Pancreas (tissue), 10 donors: ENCODE measurements at places on chromosomes 5 and 9. TPM values are rescaled to one million over a fixed set of nuclear protein-coding genes. Genes with fewer than 3 reads are reported as not detected.

The SNCAIP gene
- polyA plus RNA-seq, result 0.49 TPM

DNA sequence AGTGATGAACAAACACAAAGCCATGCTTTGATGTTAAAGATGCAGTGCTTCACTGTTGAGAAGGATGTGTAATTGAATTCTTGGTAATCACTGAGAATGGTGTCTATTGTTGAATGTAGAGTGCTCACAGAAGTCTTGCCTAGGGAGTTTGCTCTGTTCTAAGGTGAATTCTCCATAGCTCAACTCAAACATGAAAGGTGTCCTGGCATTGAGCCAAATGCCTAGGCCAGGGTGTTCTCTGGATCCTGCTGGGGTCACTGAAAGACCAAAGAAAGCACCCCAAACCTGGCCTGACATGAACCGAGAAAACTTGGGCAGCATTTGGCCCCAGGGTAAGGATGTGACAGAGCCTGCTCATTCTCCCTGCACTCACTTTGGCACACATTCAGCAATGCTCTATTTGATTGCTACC is 217.3 kb downstream of the ARL15 start:
- H3K4me3 ChIP-seq, result no peak overlapping the region
- H3K27me3 ChIP-seq, result no peaks in the 10 kb centered on the region
- no peak for DNase-seq
- H3K36me3 ChIP-seq, result no peaks in the 10 kb centered on the region
- H3K4me1 ChIP-seq, result no peaks in the 10 kb centered on the region
- no peak overlapping the region for H3K27ac ChIP-seq

DNA sequence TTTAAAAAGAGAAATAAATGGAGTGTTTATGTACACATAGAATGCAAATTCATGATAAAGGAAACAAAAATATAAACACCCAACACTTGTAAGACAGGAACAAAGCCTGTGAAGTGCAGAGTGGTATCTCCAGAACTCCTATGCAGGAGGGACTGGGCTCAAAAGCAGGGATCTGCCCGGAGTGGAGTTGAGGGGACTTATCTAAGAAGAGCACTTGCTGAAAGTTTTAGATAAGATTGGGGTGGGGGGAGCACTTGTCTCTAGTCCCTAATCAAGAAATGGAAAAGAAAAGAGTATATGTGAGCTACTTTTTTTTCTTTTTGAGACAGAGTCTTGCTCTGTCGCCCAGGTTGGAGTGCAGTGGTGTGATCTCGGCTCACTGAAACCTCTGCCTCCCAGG is 840.4 kb downstream of the MAT2B start:
- H3K4me1 ChIP-seq, result no peaks in the 10 kb centered on the region
- no peak overlapping the region for H3K4me3 ChIP-seq
- H3K27me3 ChIP-seq, result no peaks in the 10 kb centered on the region
- H3K27ac ChIP-seq, result no peak overlapping the region
- DNase-seq, result no peak

DNA sequence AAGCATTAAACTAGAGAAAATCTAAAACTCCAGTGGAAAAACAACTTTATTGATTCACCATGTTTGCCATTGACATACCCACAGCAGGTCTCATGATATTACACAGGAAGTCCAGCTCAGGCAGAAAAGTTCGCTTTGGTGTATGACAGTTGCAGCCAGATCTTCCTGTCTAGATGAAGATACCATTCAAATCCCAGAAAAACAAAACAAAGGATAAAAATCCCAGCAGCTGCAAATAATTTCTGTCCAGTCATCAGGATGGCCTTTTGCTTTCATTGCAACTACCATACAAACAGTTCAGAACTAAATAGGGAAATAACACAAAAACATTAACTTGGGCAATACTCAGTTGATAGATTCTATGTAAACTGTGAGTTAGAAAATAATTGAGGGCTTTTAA is 136.0 kb upstream of the NREP start:
- no peak for DNase-seq
- H3K4me1 ChIP-seq, result no peaks in the 10 kb centered on the region
- H3K4me3 ChIP-seq, result no peak overlapping the region
- no peaks in the 10 kb centered on the region for H3K27me3 ChIP-seq

- no peak overlapping the region for H3K4me3 ChIP-seq
- no peak for DNase-seq
- peaks cover 4% of the 10 kb centered on the region for H3K4me1 ChIP-seq
- no peaks in the 10 kb centered on the region for H3K27me3 ChIP-seq
Observed at GRCh38 chr9:130779153-130779855, 55.8 kb upstream of the ABL1 start.

GRCh38 chr9:95724253-95724991 is 151.1 kb upstream of the ERCC6L2 start:
- no peak overlapping the region for H3K4me3 ChIP-seq
- no peak for DNase-seq
- H3K27ac ChIP-seq, result no peak overlapping the region
- no peaks in the 10 kb centered on the region for H3K36me3 ChIP-seq

The OGN gene
- 1.4 TPM for polyA plus RNA-seq

DNA sequence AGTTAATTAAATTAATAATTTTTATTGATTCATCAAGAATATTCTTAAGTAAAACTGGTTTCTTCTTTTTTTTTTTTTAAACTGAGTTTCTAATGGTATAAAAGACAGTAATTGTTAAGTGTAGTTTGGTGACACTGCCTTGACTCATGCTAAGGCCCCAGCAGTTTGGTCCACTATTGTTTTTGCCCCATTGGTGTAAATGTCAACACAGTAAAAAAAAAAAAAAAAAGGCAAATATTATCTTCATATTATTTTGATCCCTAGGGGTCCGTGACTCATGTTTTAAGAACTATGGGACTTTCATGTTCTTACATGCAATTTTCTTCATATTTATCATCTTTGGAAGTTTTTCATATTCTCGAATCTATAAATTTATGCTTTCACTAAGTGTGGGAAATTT is 29.2 kb upstream of the JAK2 start:
- no peak overlapping the region for H3K27ac ChIP-seq
- no peaks in the 10 kb centered on the region for H3K4me1 ChIP-seq
- no peaks in the 10 kb centered on the region for H3K36me3 ChIP-seq
- no peaks in the 10 kb centered on the region for H3K27me3 ChIP-seq

DNA sequence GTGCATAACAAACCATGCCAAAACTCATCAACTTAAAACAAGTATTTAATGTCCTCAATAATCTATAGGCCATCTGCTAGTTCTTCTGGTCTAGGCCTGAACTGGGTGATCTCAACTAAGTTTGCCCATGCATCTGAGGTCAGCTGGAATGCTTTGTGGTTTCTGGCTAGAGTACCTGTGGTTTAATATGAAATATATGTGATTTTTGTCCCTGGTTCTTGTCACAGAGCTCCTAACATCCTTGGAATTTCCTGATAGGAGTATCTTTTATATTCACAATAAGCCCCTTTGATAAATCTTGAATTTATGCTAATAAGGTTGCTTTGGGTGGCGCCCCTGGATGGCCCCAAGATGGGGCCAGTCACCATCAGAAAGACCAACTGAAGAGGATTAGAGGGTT is 535.9 kb downstream of the DNAH5 start:
- no peaks in the 10 kb centered on the region for H3K4me1 ChIP-seq
- no peaks in the 10 kb centered on the region for H3K36me3 ChIP-seq
- H3K27me3 ChIP-seq, result no peaks in the 10 kb centered on the region
- no peak for DNase-seq
- no peak overlapping the region for H3K4me3 ChIP-seq
- H3K27ac ChIP-seq, result no peak overlapping the region

DNA sequence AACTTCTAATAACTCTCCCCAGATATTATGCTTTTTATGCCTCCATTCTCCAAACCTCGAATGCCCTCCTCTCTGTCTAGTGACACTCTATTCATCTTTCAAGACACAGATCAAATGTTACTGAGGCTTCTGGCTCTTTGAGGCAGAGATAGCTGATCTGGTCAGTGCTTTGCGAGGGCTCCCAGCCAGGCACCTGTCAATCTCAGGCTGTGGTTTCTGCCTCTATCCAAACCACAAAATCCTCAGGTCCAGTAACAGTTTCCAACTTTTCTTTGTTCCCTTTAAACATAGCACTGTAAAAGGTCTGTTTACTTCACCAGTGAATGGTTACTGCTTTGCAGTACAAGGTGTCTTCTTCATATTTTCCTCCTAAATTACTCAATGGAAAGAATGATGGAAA is 11.5 kb upstream of the STK32A start:
- no peak for DNase-seq
- no peak overlapping the region for H3K4me3 ChIP-seq
- H3K27ac ChIP-seq, result no peak overlapping the region

The OR1B1 gene
- not detected for polyA plus RNA-seq

GRCh38 chr5:66144834-66145390 is 812 bp downstream of the SREK1 start:
- H3K36me3 ChIP-seq, result no peaks in the 10 kb centered on the region
- no peaks in the 10 kb centered on the region for H3K27me3 ChIP-seq
- no peaks in the 10 kb centered on the region for H3K4me1 ChIP-seq
- peak overlapping the region; percentile 97 for H3K27ac ChIP-seq

GRCh38 chr5:117880932-117881331 is 1107.4 kb downstream of the DTWD2 start:
- no peak overlapping the region for H3K27ac ChIP-seq
- no peak for DNase-seq
- no peaks in the 10 kb centered on the region for H3K36me3 ChIP-seq
- H3K27me3 ChIP-seq, result no peaks in the 10 kb centered on the region
- no peak overlapping the region for H3K4me3 ChIP-seq
